Kidney tubule cell (primary cell): ENCODE measurements at places on chromosomes 5 and 9.

DNA sequence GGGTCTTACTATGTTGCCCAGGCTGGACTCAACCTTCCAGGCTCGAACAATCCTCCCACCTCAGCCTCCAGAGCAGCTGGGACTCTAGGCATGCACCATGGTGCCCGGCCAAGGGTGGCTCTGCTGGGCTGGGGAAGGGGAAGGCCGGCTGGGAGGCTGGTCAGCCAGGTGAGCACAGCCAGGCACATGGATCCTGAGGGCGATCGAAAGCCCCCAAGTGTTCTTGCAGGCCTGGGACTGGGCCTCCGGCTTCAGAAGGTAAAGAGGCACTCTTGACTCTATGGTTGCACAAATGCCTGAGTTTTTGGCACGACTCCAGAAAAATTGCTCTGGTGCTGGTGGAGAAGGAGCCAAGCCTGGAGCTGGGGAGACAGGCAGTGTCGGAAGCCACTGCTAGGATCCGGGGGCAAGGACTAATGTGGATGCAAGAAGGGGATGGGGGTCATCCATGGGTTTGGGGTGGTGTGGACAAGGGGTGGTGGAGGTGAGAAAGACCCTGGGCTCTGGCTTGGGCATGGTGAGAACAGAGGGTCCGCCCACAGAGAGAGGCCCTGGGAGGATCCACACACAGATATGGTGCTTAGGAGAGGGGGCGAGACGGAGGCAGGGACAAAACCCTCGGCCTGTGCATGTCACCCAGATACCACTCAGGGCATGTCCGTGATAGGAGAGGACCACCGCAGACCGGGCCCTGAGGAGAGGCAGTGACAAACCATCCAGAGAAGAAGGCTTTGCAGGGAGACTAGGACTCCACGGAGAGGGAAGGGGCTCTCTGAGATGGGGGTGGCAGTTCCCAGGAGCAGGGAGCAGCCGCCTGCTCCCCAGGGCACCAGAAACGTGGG lies 51.1 kb upstream of the COL5A1 start:
- no peak for DNase-seq

DNA sequence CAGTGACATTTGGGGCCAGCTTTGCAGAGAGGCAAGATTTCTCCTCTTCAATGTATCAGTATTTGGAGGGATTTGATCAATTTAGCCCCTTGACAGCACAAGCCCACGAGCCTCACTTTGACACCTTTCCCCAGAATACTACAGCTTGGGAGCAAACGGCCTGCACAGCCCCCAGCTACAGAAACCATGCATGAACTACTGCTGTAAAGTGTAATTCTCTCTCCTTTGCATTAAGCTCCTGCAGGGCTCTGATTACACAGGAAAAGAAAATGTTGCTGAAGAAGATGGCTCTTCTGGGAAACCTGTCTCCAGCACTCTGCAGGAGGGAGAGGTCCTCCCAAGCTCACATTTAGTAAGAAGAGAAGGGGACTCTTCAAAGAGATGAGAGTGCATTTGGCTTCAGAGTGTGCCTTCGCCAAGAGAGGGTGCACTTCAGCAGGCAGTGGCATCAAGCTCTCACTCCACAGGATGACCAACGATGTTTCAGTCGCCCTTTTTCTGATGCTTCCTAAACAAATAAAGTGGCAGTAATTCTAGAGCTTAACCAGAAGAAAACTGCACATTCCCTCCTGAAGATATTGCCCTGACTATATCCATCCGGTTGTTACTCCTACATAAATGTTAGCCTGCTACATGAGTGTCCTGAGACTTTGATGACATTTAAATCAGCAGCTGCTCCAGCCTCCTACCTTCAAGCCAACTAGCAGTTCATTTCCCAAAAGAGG lies 272.2 kb downstream of the AUH start:
- peak; percentile 50 for DNase-seq

- peak; percentile 85 for DNase-seq
Observed at GRCh38 chr9:121765021-121765950, 113.9 kb downstream of the DAB2IP start.

GRCh38 chr5:180376511-180376910 lies 23.4 kb upstream of the GFPT2 start:
- no peak for DNase-seq

DNA sequence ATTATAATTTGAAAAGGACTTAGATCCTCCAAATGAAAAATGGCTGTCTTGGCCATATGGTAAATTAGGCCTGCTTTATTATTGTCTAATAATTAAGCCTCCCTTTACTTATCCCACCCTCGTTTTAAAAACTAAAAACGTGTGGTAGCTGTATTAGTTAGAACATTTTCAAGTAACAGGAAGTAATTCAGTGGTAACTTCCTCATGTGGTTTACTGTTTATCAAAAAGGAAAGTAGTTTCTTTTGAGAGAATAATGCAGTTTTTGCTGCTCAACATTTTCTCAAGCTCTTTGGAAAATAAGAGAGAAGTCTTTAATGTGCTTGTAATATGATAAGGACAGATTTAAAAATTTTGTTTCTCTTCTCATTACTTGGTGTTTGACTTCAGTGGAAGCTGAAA lies 26.0 kb downstream of the ZCCHC7 start:
- DNase-seq = peak; percentile 6

- no peak for DNase-seq
Observed at GRCh38 chr9:27712806-27713205, 139.5 kb upstream of the C9orf72 start.

- no peak for DNase-seq
Observed at GRCh38 chr5:126988021-126988569, 42.3 kb downstream of the MARCHF3 start.

DNA sequence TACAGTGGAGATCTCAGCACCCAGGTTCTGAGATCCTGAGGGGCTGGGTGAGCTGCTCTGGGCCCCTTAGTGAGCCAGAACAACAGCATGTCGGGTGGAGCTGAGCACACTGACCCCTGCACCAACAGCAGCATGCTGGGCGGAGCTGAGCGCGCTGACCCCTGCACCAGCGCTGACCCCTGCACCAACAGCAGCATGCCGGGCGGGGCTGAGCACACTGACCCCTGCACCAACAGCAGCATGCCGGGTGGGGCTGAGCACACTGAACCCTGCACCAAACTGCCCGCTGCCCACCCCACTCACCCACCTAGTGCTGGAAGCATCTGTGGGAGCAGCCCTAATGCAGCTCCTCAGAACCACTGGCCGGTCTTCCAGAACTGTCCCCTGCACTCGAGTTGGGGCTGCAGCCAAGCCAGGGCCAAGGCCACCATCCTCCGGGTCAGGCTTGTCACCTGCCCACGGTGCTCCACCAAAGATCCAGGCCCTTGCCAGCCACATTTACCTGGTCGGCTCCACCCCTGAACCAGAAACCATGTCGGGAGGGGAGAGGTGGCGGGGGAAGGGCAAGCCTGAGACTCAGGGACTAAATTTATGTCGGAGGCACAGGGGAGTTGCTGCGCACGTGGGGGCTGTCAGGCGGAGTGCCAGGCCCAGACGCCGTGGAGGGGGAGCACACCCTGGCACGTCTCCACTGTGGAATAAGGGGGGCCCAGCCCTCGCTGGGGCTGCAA lies 80.3 kb downstream of the ADAMTS2 start:
- DNase-seq = no peak

DNA sequence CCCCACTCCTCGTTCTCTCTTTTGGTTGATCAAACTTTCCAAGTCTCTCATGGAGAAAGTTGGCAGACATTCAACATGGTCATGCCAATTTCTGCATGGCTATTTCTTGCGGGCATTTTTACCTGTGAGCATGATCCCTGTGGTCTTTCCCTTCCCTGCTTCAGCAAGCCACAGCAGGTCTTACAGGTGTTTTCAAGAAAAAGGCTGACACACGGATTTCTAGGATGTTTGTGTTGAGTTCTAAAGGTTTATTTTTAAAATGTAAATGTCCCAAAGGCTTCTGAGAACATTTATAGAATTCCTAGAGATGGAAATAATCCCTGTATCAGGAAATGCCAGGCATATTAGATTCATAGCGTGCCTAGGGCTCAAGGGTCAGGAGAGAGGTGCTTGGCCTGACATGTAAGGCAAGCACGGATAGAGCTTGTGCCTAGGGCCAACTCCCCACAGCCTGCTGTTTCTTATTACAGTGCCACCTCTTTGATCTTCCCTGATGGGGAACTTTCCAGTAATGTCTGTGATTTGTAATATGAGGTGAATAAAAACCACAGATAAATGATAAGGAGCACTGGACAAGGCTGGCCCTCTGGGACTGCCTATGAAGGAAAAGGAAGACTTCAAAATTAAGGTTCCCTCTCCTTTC lies 79.8 kb downstream of the MUSK start:
- peak; percentile 36 for DNase-seq

- peak; percentile 30 for DNase-seq
Observed at GRCh38 chr9:94767331-94768072, 41.0 kb downstream of the AOPEP start.

GRCh38 chr5:61820836-61821235 lies 485.2 kb upstream of the KIF2A start:
- DNase-seq = no peak

DNA sequence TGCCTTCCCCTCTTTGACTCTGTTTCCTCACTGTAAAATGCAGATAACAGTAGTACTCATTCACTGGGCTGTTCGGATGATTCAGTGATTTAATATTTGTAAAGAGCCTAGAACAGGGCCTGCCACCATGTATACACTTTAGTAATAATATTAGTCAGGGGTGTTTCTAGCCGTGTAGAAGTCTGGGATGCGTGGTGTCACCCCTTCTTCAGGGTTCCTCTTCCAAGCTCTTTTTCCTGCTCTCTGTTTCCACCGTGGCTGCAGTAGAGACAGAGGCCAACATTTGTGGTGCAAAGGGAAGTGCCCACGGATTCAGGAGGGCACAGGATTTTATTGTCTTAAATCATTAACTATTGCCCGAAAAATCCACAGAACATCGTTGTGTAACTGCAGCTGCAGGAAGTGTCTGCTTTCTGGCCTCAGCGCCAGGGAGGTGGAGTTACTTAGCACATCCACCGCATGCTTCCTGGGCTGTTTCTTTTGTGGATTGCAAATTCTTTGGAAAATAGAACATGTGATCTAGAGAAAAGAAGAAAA lies 61.7 kb downstream of the TRIO start:
- peak; percentile 91 for DNase-seq

- no peak for DNase-seq
Observed at GRCh38 chr5:36596247-36596646, 10.2 kb upstream of the SLC1A3 start.

GRCh38 chr5:126265917-126266316 lies 157.3 kb upstream of the GRAMD2B start:
- no peak for DNase-seq

- DNase-seq = no peak
Observed at GRCh38 chr5:7678030-7678429, 172.9 kb downstream of the CFAP90 start.
